ENCODE measurements at places on chromosomes 4 and X.

DNA sequence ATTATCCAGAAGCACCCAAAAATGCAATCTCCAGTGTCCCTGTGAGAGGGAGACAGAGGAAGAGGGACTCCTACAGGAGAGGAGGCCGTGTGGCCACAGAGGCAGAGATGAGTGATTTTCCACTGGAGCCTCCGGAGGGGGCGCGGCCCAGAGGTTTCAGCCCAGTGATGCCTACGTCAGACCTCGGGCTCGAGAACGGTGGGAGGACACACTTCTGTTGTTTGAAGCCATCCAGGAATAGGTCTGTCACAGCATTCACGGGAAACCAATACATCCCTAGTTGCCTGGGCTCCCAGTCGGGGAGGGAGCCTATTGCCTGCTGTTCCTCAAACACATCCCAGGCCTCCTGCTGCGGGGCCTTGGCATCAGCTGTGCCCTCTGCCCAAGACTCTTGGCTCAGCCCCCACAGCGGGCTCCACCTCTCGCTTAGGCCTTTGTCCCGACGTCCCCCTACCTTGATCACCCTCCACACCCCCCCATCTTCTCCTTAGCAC is 39.2 kb upstream of the HMX1 start:
- peak; percentile 0 for DNase-seq

- no peak for DNase-seq
Measured at GRCh38 chr4:109026588-109026987, 263.7 kb upstream of the ETNPPL start.

DNA sequence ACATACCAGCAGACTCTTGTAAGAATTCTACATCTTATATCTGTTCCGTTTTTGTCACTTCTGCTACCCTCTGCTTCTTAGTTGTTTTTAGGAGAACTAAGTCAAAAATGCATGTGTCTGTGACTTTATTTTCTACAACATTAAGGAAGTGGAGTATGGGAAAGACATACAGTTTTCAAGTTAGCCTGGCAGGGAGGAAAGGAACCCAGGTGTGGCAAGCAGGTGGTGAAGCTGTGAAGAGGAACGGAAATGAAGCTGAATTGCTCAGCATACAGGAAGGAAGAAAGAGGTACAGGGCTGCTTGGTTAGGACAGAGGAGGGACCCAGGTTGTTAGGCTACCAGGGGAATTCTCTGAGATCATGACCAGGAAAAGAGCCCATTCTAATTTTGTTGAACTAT is 9.4 kb downstream of the GPRIN3 start:
- DNase-seq: peak; percentile 10

- no peak for DNase-seq
Measured at GRCh38 chr4:84915396-84915780, 51.1 kb downstream of the WDFY3 start.

GRCh38 chr4:25000639-25001038 is 30.1 kb downstream of the LGI2 start:
- DNase-seq: no peak

DNA sequence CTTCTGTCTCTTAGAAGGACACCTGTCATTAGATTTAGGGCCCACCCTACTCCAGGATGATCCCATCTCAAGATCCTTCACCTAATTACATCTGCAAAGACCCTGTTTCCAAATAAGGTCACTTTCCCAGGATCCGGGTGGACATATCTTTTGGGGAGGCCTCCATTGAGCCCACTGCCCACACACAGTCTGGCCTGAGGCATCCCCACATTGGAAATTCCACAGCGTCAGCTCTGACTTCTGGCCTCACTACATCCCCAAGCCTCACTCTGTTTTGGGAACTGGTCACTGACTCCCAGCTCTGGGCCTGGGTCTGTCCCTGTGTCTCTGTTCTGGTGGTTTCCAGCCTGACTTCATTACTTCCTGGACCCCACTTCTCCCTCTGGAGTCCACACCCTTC is 285.5 kb downstream of the CRLF2 start:
- no peak for DNase-seq

DNA sequence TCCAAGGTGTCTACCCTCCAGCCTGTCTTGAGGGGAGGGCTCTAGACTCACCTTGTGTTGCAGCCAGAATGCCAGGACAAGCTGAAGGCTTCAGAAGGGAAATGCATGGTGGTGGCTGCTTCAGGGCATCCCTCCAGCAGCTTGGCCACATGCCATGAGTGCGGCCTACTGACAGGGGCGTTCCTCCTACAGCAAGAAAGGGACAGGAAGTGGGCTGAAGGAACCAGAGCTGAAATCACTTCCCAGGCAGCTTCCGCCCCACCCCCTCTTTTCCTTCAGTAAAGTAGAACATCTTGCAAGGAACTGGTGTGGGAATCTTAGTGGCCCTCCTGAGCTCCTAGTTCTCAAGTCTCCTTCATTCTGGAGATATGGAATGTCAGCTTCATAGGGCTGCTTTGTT is 167.5 kb upstream of the DGKK start:
- DNase-seq: no peak

GRCh38 chr4:40038977-40039376 is 17.7 kb upstream of the N4BP2 start:
- DNase-seq: no peak

GRCh38 chr4:164484551-164484950 is 269.4 kb upstream of the SMIM31 start:
- DNase-seq: no peak

GRCh38 chrX:103817502-103817901 is 14.6 kb downstream of the RAB9B start:
- DNase-seq: peak; percentile 6

DNA sequence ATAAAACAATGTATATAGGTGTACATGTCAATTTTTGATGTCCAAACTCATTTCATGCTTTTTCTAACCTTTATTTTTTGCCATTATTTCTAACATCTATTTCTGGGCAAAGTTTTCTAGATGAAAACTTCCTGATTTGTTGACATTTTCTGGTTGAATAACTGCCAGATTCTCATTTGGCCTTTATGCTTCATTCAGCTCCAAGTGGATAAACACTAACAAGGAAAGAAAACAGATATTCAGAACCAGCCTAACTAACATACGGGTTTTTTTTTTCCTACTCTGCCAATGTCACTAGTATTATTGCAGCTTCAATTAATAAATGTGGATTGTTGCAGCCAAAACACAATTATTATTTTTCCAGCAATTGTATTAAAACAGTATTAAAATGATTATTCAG is 50.9 kb upstream of the RAP1GDS1 start:
- DNase-seq: no peak

DNA sequence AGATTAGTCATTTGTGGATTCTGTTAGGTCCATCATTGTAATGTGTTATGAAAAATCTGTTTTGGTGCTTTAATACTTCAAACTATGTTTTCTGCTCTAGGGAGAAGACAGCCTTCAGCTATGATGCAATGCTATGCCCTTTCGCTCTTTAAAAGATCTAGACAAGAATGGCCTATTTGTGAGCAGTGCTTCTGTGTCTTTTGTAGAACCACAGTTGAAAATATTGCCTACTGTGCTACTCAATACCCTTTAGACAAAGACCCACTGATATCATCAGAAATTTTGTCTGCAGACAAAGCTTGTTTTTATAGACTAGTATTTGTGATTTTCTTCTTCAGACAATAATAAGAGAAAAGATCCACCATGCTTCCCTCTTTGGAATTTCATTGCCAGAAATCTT is 44.6 kb upstream of the SLITRK2 start:
- no peak for DNase-seq
